ENCODE measurements at places on chromosomes 5 and 9. TPM values are rescaled to one million over a fixed set of nuclear protein-coding genes. Genes with fewer than 3 reads are reported as not detected.

- H3K27me3 ChIP-seq = peaks cover 1% of the 10 kb centered on the region
- peaks cover 43% of the 10 kb centered on the region for H3K4me1 ChIP-seq
- H3K27ac ChIP-seq = no peak overlapping the region
- peaks cover 40% of the 10 kb centered on the region for H3K36me3 ChIP-seq
Measured at GRCh38 chr5:109365653-109366052, 44.1 kb downstream of the PJA2 start.

- peaks cover 4% of the 10 kb centered on the region for H3K36me3 ChIP-seq
- H3K4me1 ChIP-seq = peaks cover 9% of the 10 kb centered on the region
- H3K4me3 ChIP-seq = no peak overlapping the region
- H3K27me3 ChIP-seq = peaks cover 4% of the 10 kb centered on the region
Measured at GRCh38 chr5:71783891-71784290, 64.8 kb downstream of the CARTPT start.

- no peak for DNase-seq
- H3K4me3 ChIP-seq = peak overlapping the region; percentile 80
- H3K27ac ChIP-seq = no peak overlapping the region
- no peaks in the 10 kb centered on the region for H3K36me3 ChIP-seq
Measured at GRCh38 chr9:92952906-92953610, 5.7 kb downstream of the FGD3 start.

DNA sequence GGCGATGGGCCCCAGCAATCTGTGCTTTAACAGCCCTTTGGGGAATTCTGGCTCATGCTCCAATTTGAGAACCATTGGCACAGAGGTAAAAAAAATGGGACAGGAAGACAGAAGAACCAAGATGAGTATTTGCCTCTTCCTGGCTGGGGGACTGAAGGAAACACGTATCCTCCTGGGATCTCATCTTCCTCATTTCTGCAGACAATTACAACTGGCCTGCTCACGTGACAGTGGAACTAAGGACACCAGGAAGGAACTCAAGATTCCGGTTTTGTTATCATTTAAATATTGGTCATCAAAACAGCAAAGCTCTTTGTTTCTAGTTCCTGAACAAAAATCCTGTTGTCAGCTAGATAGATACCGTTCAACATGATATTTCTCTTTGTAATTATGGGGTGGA lies 216.0 kb upstream of the DAP start:
- H3K4me1 ChIP-seq = no peaks in the 10 kb centered on the region
- H3K36me3 ChIP-seq = no peaks in the 10 kb centered on the region
- H3K4me3 ChIP-seq = no peak overlapping the region
- DNase-seq = no peak

GRCh38 chr9:130756037-130756436 lies 62.5 kb downstream of the EXOSC2 start:
- no peaks in the 10 kb centered on the region for H3K36me3 ChIP-seq
- peaks cover 36% of the 10 kb centered on the region for H3K4me1 ChIP-seq
- DNase-seq = no peak
- H3K27me3 ChIP-seq = peaks cover 2% of the 10 kb centered on the region

DNA sequence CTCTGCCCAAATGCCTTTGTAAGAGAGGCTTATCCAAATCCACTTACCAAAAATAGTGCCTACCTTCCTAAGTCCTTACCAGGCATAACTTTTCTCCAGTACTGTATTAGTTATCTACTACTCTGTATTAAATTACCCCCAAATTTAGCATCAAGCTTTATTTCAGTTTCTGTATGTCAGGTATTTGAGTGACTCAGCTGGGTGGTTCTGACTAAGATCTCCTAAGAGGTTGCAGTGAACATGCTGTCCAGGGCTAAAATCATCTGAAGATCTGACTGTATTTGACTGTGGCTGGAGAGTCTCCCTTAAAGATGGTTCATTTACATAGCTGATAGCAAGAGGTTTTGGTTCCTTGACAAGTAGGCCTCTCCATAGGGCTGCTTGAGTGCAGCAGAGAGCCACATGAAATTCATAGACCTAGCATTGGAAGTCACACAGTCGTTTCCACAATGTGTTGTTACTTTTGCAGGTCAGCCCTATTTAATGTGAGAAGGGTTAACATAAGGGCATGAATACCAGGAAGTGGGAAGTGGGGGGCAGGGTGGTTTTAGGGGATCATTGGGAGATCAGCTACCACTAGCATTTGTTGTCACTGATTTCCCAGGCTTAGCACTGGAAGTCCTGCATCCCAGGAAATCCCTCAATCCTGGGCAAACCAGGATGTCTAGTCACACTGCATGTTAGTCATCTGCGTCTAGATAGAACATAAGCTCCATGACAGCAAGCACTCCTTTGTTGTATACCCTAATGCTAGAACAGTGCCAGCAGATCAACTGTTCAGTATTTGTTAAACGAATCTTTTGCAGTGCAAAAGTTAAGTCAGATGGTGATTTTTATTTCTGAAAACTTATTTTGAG lies 2.0 kb upstream of the ZNF622 start:
- no peak for DNase-seq
- H3K36me3 ChIP-seq = peaks cover 3% of the 10 kb centered on the region
- H3K4me1 ChIP-seq = peaks cover 72% of the 10 kb centered on the region

NRG2 gene
- polyA plus RNA-seq = 0.08 TPM

NIM1K gene
- 0.25 TPM for polyA plus RNA-seq

CFAP90 gene
- not detected for polyA plus RNA-seq

SHISAL2B gene
- not detected for polyA plus RNA-seq

Data from immature natural killer cell (primary cell).